ENCODE measurements at places on chromosomes 4 and X.

DNA sequence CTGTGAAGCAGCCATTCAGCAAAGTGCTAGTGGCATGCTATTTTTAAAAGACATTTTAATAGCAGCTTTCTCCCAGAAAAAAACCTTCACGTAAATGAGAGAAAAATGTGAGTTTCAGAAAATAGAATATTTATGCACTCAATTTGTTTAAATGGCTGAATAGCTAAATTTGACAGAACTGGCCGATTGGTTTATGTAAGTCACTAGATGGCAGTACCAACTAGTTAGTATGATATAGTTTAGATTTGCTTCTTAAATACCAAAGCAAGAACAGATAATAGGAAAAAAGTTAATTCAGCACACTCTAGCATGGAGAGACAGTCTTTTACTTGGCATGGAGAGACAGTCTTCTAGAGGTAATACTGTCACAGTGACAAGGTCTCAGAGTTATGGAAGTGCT is 250.1 kb downstream of the SNCA start:
- no peak for DNase-seq

GRCh38 chr4:119027811-119028210 is 107.8 kb upstream of the MYOZ2 start:
- no peak for DNase-seq

GRCh38 chr4:7223541-7223940 is 31.2 kb downstream of the SORCS2 start:
- no peak for DNase-seq

DNA sequence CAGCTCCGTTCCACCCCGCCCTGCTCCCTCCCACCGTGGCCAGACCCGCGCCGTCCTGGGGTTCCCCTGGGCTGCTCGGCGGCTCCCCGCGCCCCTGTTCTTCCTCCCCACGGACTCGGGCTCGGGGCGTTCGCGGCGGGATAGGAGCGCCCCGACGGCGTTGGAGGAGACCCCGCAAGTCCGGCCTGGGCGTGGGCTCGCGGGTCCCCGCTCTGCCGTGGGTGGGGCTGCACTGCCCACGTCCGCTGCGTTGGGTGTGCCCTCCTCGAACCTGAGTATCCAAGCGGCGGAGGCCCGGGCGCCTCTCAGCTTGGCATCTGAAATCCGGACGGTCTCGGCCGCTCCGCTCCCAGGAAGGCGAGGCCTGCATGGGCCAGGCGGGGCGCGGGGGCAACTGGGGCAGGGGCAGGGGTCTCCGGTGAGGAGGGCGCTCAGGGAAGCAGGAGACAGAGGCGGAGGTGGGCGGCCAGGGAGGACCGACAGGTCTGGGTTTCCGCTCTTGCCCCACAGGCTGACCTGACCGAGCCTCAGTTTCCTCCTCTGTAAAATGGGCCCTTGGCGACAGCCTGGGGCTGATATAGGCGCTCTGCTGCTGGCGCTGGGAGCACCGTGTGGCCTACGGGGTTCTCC is 12.0 kb upstream of the NAT8L start:
- DNase-seq = no peak

DNA sequence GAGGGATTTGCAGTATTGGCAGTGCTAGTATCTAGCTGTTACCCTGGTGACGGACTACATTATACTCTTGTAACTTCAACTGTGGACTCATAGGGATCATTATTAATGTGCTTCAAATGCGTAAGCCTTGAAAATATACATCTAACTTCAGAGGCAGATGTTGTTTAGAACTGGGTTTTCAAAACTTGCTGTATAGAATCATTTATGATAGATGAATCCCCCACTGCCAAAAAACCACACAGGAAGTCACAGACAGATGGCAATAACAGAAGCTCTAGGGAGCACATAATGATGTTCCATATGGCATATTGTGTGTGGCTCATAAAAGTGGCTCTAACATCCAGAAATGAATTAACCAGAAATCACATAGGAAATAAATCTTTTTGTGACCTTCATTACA is 62.3 kb upstream of the RELL1 start:
- no peak for DNase-seq

DNA sequence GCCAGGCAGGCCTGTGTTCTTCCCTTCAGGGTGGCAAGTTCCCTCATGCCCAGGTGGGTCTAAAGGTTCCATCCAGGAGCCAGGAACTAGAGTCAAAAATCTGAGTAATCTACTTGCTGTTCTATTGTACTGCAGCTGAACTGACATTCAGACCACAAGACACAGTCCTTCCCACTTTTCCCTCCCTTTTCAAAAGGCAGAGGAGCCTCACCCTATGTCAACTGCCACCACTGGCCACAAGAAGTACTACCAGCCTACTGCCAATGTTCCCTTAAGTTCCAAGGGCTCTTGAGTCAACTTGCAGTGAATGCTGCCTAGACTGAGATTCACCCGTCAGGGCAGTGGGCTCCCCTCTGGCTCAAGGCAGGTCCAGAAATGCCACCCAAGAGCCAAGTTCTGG is 133.5 kb downstream of the FAM47B start:
- no peak for DNase-seq

- no peak for DNase-seq
These were observed 153.1 kb downstream of the AMELX start for GRCh38 chrX:11446336-11446735.

- DNase-seq = no peak
These were observed 27.5 kb downstream of the SULT1E1 start for GRCh38 chr4:69832326-69833030.

DNA sequence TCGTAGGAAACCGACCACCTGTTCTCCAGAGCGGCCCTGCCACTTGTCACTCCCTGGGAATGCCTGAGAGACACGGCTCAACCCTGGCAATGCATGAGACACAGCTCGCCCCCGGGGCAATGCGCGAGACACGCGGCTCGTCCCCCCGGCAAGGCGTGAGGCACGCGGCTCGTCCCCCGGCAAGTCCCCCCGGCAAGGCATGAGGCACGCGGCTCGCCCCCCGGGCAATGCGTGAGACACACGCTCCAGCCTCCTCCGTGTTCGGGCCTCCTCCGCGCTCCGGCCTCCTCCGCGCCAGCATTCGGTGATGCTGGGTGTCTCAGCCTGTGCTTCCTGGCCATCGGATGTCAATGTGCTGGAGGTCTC is 27.5 kb upstream of the CPLX1 start:
- DNase-seq = no peak

GRCh38 chr4:169993531-169993930 is 32.7 kb downstream of the MFAP3L start:
- no peak for DNase-seq

DNA sequence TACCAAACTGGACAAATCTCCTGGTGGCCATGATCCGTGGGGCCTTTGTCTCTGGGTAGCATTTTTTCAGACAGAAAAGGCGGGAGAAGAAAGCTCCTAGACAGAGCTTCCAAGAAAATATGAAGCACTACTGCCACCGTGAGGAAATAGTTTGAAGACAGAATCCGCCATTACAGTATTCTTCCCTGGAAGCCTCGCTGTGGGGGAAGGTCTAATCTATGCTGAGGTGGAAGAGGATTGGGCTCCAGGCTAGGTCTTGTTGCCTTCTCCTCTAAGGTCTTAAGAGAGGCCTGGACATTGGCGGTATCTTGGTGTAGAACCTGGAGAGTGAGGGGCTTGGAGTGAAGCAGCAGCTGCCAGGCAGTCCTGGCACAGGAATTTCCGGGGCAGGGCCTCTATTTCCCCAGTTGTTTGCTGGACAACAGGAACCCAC is 218.9 kb downstream of the OR13H1 start:
- DNase-seq = no peak

GRCh38 chr4:158786121-158786601 is 17.3 kb downstream of the FNIP2 start:
- DNase-seq = no peak

DNA sequence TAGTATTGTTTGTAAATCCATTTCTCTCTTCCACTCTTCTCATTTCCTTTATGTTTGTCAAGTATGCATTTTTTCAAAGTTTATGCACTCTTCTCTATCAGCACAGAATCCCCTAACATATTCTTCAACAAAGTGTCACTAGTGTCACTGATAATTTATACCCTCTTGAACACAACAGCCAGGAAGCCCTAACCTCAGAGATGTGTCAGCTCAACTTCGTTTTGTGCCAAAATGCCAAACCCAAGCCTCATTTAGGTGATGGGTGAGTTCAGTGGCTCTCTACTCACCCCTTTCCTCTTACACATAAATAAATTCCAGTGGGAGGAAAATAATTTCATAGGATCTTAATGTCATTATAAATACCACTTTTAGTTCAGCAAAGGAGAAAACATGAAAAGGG is 22.4 kb upstream of the P2RY10 start:
- DNase-seq = no peak

GRCh38 chrX:118215346-118215745 is 98.7 kb upstream of the KLHL13 start:
- no peak for DNase-seq

DNA sequence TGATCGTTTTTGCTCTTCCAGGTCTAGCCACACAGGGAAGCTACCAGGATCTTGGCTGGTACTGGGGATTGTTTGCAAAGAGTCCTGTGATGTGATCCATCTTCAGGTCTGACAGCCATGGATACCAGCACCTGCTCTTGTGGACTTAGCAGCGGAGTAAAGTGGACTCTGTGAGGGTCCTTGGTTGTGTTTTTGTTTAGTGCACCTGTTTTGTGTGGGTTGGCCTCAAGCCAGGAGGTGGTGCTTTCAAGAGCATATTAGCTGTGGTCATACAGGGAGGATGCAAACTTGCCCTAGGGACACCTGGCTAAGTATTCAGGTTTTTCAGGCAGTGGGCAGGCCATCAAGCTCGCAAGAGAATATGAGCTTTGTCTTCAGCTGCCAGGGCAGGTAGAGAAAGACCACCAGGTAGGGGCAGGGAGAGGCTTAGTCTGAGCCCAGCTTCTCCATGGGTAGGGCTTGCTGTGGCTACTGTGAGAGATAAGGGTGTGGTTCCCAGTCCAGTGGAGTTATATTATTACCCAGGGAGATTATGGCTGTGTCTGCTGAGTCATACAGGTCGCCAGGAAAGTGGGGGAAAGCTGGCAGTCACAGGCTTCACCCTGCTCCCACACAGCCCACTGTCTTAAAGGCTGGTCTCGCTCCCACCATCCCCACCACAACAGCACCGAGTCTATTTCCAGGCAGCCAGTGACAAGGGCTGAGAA is 293.7 kb downstream of the PCDH18 start:
- DNase-seq = no peak

DNA sequence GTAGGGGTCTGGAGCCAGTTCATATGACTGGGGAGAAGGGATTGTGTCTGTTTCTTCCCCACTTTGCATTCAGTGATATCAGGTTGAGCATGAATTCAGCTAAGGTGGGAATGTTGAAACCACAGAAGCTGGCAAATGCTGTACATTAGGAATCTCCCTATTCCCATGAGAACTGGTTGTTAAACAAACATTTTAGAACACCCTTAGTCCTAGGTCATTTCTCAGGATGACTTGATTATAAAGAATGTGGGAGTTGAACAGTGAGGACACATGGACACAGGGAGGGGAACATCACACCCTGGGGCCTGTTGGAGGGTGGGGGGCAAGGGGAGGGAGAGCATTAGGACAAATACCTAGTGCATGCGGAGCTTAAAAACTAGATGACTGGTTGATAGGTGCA is 62.6 kb upstream of the LIMCH1 start:
- no peak for DNase-seq

DNA sequence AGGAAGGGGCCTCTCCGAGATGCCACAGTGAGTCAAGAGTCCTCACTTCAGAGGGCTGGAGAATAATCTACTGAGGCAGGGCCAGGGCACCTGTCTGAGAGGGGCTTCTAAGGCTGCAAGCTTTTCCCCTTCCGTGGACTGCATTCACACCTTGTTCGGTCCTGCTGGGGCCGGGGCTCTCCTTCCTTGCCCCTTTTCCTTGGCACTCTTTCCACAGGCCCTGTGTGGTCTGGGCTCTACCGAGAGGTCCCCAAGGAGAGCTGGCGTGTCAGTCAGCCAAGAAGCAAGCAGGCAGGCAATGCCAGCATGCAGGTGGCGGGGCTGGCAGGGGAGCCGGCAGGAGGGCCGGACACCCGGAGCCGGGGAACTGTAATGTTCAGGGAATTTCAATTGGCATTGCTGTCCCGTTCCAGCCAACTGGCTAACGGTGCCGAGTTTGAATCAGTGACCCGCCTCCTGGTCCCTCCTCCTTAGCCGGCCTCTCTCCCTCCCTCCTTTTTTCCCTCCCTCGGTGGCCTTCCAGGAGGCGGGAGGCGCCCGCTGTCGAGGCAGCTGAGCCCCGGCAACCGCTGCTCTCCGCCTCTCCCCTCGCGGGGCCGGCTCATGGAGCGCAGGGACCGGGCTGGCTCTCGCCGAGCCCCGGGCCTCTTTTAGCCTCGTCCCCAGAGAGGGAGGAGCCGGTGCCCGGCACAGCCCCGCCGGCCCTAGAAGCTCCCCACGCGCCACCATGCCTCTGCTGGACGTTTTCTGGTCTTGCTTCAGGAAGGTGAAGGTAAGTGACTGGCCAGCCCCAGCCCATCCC is at the start of gene STARD8:
Gene STARD8, plus strand, starts transcription at position 511 of the 802 bp plus-strand sequence. Its CDS starts 217 bp downstream, at position 728.
- peak; percentile 9 for DNase-seq

GRCh38 chrX:1591863-1592469 is 562 bp downstream of the AKAP17A start:
- no peak for DNase-seq

DNA sequence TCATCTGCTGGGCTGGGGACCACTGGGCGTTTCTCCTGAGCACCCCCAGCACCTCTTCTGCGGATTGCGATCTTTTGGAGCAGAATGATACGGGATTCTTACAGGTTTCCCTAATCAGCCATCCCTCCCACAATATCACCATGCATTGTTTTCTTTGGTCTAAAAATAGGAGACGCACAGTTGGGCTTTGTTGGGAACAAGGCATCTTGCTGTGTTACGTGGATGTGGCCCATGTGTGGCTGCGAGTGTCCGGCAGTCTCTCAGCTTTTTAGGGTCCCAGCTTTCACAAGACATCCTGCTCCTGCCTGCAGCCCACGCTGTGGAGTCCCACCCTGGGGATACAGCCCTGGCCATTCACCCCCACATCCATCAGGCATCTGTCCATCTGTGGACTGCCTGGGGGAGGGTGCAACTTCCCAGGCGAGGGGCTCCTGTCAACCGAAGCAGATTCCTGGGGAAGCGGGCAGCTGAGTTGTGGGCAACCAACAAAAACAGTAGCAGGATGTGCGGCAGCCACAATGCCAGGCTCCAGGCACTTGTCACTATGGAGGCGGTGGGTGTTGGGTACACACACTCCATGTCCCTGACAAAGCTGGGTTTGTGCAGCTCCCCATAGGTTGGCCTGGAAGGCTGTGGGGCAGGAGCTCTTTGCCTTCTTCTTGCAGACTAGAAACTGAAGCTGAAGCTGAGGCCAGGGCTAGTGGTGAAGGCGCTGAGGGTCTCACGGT is 185.5 kb upstream of the PSAPL1 start:
- no peak for DNase-seq

DNA sequence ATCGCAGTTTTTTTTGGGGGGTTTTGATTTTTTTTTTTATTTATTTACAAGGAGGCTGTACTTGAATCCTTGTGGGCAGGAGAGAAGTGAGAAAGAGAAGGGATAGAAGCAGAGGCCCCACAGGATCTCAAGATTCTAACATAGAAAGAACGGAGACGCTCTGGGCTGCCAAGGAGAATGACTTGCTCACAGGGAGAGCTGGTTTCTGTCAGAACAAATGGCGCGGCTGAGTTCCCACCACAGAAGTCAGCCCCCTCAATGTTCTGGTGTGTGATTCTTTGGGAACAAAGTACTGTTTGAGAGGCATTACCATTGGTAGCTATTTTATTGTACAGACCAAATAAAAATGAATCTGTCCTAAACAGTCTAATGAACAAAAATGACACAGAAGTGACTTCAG is 80.6 kb downstream of the ATXN3L start:
- DNase-seq = no peak

- no peak for DNase-seq
These were observed 31.4 kb downstream of the SSX5 start for GRCh38 chrX:48165241-48165640.
